ENCODE measurements at places on chromosomes 16 and 17.

DNA sequence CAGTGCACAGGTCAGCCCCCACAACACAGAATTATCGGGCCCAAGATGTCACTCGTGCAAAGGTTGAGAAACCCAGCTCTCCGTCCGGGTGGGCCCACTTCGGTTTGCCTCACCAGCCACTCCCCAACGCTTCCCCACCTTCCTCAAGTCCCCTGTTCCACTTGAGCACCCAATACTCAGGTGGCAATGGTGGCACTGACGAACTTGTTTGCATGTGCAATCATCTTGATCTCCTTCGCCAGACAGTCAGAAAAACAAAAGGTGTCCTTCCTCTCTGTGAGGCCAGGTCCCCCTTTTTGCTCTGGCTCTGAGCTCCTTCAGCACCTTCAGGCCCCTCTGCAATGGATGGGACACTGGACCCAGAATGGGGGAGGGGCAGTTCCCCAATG, 3.7 kb downstream of the GGA2 start:
- DNase-seq = no peak

- DNase-seq = no peak
Observed at GRCh38 chr17:56130026-56130425, 23.2 kb upstream of the ANKFN1 start.

GRCh38 chr17:59257101-59257500, 36.8 kb downstream of the GDPD1 start:
- no peak for DNase-seq

DNA sequence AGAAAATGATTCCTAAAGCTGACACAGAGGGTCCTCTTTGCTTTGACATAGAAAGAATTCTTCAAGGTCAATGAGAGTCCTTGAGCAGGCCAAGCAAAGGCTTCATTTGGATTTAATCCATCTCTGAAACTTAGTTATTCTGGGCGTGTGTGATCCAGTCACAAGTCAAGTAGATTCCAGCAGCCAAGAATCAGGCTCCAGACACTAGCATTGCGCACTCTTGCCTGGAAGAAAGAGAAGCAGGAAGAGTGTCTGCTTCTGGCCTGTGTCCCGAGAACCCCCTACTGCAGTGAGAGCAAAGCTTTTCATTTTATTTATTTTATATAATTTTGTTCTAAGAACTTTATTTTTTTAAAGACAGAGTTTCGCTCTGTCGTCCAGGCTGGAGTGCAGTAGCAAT, 88.2 kb upstream of the CACNG5 start:
- no peak for DNase-seq

GRCh38 chr16:27238016-27238587, 30.5 kb downstream of the NSMCE1 start:
- no peak for DNase-seq

- no peak for DNase-seq
Observed at GRCh38 chr17:42980766-42981397, 517 bp downstream of the RUNDC1 start.

- DNase-seq = no peak
Observed at GRCh38 chr17:9350080-9350479, 225.5 kb downstream of the STX8 start.

DNA sequence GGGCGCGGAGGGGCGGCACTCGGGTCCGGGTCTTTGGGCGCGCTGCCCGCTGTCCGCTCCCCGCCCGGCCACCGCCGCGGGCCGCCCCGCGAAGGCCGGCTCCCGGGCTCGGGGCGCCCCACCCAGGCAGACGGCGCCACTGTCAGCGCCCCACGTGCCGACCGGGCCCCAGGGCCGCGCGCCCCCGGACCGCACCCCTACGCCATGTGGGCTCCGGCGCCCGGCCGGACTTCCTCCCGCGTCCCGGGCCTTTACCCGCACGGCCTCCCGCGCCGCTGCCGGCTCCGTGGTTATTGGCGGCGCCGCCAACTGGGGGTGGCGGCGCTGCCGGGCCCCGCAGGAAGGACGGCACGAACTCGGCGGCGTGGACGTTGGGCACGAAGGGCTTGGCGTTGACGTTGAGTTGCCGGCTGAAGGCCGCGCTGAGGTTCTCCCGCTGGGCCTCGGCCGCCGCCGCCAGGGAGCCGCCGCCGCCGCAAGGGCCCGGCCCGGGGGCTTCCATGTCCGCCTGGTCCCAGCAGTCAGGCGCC, 577 bp downstream of the GSPT1 start:
- no peak for DNase-seq

DNA sequence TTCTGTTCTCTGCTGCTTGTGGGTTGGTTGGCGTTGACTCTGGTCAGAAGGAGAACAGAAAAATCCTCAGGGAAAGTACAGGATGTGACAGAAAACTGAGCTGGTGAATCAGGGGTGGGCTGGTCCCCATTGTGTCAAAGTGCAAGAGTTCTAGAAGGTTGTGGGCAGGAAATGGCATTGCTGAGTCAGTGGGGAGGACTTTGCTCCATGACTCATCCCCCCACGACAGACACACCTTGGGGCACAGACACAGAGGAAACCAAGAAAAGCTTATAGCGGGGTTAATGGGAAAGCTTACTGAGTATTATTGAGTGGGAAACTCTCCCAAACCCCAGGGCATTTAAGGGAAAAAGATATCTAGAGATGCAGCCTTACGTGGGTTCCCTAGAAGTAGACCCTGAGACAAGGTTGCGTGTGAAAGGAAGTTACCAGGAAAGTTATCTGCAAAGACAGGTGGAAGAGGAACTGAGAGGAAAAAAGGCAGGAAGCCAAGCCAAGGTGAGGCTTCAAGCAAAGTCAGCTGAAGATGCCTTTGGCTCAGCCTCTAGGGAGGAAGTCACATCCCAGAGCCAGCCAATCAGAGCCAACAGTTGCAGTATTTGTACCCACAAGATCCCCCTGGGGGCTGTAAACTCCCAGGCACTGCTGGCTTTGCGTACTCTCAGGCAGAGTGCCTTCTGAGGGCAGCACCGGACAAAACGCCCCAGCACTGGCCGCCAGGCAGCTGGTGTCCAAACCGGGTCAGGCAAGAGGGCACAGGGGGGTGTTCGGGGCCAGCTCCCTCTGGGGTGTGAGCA, 86.4 kb downstream of the FOXL1 start:
- no peak for DNase-seq

DNA sequence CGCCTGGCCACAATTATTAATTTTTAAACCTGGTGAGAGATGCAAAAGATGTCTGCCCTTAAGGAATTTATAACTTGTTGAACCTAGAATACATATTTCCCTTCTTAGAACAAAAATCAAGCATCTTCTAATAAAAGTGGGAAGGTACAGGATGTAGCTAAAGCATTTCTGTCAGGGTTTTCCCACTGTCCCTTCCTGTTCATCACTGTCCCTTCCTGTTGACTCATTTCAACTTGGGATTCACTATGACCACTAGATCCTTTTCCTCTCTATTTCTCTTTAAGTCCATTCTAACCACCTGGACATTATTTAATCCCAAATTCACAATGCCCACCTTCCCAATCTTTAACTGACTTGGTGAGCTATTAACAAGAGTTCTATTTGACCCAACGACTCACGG, 33.9 kb upstream of the CDRT4 start:
- DNase-seq = no peak

GRCh38 chr16:57643147-57643874, 14.9 kb downstream of the ADGRG1 start:
- DNase-seq = no peak

DNA sequence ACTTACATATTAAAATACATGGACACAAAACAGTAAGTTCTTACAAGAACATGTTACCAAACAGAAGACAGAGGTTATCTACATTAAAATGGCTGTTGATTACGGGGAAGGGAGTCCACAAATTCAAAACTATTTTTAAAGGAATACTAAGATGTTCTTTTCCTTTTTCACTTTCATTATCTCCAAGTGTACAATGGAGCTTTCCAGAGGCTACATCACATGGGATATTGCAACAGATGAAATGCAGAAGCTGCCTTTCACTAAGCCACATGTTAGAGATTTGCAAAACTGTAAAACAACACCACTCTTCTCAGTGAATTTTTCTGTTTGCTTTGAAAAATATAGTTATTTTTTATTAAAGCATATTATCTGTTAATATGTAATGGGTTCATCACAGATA, 53.6 kb downstream of the XPO6 start:
- no peak for DNase-seq

DNA sequence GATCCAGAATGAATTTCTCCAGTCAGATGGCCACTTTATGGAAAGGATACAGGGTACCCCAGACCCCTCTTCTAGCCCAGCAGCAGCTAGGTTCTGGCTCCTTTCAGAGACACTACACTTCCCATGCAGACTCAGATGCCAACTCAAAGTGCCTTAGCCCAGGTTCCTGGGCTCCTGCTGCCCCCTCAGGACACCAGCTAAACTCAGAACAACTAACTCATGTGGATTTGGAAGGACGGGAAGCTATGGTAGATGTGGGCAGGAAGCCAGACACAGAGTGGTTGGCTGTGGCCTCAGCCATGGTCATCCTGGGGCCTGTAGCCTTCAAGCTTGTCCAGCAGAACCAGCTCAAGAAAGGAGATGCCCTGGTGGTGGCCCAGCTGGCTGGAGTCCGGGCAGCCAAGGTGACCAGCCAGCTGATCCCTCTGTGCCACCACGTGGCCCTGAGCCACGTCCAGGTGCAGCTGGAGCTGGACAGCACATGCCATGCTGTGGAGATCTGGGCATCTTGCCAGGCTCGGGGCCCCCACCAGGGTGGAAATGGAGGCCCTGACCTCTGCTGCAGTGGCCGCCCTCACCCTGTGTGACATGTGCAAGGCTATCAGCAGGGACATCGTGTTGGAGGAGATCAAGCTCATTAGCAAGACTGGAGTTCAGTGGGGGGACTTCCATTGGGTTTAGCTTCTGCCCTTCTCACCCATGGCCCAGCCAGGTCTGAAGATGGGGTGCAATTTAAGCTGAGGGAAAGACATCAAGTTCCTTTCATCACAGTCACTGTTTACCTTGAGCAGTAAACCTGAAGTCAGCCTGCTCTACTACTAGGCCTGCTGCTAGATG, 111.8 kb downstream of the N4BP1 start:
- no peak for DNase-seq

DNA sequence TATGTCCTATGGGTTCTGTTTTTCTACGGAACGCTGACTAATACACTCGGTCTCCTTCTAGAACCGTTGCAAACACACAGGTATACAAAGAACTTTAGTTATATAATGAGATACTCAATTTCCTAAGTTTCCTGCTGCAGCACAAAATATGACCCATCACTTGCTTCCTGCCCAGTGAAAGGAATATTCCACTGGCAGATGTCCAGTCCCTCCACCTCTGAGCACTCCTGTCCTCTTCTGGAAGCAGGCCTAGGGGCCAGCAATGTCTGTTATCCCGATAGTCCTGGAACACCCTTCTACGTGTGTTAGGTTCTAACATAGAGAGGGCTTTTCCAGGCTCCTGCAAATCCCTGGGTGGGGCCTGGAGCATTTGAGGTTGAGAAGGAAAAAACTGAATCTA, 32.7 kb downstream of the ADAMTS18 start:
- no peak for DNase-seq

DNA sequence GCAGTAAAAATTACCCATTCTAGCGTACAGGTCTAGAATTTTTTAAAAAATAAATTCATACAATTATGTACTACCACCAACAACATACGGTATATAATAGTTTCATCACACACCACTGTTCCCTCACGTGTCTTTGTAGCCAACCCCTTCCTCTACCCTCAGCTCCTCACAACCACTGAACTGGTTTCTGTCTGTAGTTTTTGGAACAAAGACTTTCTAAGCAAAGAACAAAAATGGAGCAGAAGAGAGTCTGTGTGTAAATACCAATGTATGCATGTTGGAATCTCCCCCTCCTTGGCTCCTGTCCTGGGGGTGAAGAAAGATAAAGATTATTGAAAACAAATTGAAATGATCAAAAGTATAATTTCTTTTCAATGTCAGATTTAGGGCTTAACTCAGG, 31.9 kb upstream of the CCR7 start:
- DNase-seq = no peak

GRCh38 chr17:66301367-66301863, 998 bp upstream of the PRKCA start:
- no peak for DNase-seq

DNA sequence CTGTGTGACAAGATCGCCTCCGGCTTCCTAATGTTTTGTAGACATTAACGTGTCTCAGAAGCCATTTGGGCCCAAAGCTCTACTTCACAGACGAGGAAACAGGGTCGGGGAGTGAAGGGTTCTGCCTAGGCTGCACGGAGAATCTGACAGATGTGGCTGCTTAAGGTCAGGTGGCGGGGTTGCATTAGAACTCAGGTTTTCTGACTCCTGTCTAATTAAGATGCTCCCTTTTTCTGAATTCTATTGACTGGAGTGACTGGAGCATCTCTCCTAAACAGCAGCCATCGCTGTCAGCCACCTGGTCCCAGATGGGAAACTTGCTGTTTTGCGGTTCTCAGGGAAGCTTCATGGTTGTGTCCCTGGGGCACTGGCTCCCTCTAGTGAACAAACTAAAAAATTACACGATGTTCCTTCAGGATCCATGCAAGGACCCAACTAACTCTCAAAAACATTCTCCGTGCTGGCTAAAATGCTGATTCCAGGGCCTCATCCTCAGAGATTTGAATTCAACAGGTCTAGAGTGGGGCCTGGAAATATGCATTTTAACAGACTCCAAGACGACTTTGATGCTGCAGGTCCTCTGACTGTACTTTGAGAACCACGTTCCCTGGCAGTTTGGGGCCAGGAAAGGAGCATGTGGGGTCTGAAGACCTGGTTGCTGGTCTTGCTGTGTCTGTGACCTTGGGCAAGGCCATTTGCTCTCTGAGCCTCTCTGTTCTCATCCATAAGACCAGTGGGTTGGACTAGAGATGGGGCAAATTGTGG, 117.4 kb downstream of the IRF8 start:
- DNase-seq = no peak

GRCh38 chr16:81855552-81856153, 76.6 kb downstream of the PLCG2 start:
- DNase-seq = no peak

DNA sequence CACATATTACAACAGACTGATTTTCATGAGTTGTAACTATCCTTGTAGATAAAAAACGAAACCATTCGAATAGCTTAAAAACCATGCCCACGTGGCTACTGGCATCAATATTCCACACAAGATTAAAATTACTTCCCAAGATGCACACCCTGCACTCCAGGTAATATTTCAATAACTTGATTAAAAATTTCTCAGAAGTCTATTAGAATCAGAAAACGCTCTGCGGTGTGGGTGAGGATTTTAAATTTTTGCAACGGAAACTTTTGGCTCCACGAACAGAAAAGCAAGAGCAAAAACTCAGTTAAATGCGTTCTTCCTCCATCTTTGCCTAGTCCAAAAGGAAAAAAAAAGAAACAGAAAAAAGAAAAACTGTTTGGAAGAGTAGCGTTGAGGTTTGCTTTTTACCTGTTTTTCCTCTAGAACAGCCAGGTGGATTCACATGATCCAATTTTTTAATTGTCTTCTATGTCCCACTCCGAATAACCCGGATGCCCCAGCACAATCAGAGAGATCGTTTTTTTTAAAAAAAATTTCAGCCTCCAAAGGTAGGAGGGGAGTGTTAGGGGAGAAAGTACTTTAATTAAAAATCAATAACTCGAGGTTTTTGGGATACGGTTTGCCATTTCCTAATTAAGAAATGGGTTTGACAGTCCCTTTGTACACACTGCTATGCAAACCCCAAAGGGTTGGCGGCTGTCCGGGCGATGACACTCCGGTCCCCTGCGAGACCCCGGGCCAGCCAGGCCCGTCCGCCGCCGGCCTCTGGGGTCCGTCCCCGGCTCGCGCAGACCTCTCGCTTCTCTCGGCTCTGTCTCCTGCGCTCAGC, 708 bp upstream of the NFAT5 start:
- DNase-seq = no peak

GRCh38 chr17:72039490-72039889, 81.3 kb upstream of the SOX9 start:
- no peak for DNase-seq

GRCh38 chr16:87047221-87048037, 269.8 kb downstream of the C16orf95 start:
- no peak for DNase-seq

Measured in renal cortex interstitium (tissue), 15 donors.